Hair follicular keratinocyte (primary cell): ENCODE measurements at places on chromosomes 7 and 10. TPM values are rescaled to one million over a fixed set of nuclear protein-coding genes. Genes with fewer than 3 reads are reported as not detected.

The ALKBH4 gene
- 11.8 and 23.9 TPM in 2 replicates for total RNA-seq

The PITX3 gene
- 0.11 and 0.55 TPM in 2 replicates for total RNA-seq

The SYCE1 gene
- 0.42 TPM in 1 of 2 replicates, not detected in the other for total RNA-seq

The PRRT4 gene
- 1.3 and 3.6 TPM in 2 replicates for total RNA-seq

The SMC3 gene
- total RNA-seq: 15.9 and 21.2 TPM in 2 replicates

The NPC1L1 gene
- not detected in 2 replicates for total RNA-seq
